ENCODE measurements at places on chromosomes 13 and 19.

DNA sequence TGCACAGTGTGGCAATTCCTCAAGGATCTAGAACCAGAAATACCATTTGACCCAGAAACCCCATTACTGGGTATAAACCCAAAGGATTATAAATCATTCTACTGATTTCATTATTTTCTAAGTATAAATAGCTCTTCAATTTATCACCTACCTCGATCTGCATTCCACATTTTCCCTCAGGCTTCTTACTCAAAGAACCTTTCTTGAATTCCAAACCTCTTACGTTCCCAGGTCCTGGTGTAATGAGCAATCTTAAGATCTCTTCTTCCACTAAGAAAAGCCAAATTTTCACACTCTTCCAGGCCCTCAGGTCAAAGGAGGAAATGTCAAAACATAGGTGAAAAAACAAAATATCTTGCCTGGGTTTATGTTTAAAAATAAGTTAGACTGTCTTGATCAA, 237.3 kb upstream of the GPC6 start:
- DNase-seq: no peak

- DNase-seq: no peak
These were observed 52.5 kb downstream of the SLITRK1 start for GRCh38 chr13:83829810-83830209.

DNA sequence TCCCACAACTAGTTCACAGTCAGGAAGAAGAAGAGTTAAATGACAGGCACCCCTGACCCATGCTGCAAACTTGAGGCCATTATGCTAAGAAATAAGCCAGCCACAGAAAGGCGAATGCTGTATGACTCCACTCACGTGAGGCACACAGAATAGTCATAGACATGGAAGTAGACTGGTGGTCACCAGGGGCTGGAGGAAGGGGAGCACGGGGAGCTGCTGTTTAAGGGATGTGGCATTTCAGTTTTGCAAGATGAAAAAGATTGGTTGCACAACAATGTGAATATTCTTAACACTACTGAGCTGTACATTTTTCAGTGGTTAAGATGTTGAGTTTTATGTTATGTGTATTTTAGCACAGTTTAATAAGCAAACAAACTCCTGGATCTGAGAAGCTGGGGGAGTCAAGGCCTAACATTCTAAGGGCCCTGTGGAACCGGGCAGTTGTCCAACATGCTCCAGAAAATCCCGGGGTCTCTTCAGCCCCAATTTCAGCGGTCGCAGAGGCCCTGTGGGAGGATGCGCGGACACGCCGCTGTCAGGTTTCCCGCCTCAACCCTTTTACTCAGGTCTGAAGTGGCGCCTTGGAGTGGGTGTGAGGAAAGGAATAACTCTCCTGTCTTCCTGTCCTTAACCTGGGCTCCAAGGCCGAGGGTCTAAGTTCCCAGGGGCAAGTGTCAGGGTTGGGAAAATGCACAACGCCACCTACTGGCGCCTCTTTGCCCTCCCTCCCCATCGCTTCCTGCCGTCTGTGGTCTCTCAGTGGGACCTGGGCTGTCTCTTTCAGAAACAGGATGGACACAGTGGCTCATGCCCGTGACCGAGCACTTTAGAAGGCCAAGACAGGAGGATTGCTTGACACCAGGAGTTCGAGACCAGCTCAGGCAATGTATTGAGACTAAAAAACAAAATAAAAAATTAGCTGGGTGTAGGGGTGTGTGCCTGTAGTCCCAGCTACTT, 4.4 kb upstream of the TMEM272 start:
- DNase-seq: peak; percentile 37

DNA sequence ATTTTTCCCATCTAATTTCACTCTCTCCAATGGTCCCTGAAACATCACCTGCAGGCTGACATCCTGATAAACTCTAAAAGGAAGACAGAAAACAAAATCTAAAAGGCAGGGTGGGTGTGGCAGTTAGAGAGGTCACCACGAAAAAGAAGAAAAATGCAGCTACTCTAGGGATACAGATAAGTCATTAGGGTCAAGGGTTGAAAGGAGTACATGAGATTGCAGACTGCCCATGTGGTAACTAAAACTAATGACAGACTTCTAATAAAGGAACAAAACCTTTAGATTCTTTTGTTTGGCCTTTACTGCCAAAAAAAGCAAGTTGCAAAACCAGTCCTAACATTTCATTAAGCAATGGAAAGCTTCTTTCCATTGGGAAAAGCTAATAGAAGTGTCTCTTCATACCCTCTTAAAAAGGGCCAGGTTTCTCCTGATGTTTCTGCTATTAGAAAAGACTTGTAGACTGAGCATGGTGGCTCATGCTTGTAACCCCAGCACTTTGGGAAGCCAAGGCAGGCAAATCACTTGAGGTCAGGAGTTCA, 31.0 kb downstream of the THSD1 start:
- no peak for DNase-seq

DNA sequence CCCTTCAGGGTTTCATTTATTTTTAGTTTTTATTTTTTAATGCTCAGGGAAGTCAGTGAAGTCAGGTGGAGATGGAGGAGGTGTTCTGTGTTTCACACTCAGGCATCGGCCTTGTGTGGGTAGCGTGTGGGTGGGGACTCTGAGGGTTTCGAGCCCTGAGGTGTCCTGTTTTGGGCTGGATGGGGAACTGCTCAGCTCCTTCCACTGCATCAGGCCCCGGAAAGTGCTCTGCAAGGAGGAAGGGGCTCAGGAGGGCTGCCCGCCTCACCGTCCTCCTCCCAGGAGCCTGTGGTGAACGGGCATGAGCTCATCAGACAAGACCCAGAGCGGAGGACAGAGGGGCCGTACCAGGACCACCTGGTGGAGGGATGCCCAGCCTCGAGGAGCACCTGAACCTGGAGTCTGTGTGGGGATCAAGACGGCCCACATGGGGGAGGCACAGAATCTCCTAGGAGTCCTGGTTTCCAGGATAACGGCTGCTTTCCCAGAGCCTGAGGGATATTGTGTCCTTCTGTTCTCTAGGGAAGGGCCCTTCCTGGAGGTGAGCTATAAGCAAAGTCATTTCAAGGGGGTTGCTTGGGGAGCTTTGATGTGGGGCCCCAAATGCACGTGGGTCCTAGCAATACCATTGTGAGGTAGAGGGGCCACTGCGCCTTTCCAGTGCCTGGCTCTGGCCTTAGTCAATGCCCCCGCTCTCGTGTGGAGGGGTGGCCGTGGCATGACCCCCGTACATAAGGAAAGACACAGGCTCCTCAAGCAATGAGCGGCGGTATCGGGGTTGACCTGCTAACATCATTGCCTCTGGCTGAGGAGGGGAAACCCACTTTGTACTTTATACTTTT, 13.5 kb upstream of the GAS6 start:
- DNase-seq: no peak

DNA sequence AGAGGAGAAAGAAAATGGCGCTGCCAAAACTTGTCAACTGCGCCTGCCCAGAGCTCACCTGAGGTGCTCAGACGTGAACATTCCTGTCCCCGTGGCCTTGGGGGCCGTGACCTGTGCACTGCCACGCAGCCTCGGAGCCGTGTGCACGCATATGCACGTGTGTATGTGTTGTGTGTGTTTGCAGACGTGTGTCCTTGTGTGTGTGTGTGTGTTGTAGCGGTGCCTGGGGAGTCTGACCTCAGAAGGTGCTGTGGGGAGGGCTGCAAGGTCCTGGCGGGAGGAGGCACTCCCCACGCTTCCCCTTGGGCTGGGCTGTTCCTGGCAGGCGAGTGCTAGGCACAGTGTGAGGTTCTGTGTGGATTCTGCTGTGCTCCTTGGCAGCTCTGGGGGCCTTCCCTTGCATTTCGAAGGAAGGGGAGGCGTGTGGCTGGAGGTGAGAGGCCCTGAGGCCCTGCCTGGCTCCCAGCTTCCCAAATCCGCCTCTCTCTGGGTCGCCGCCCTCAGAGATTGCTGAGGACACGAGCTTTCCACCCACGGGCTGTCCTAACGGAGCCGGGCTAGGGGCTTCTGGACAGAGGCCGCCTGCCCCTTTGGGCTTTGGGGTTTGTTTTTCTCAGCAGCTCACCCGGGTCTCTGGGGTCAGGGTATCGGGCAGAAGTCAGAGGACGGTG, 4.5 kb downstream of the BSG start:
- no peak for DNase-seq
